Activated T-helper 2 cell treated with anti-CD3 and anti-CD28 coated beads, Interferon-gamma antibody, Interleukin-2, Interleukin-4, amounts not matched to agents 10 μg/mL and 5 μg/mL and 100 μg/mL, durations not matched to agents 14 hours and 24 hours and 36 hours (primary cell): ENCODE measurements at places on chromosomes 2 and 18.

GRCh38 chr2:26615336-26615859 lies 25.8 kb downstream of the CIB4 start:
- no peak overlapping the region for H3K4me3 ChIP-seq
- no peak overlapping the region for H3K27ac ChIP-seq
- no peaks in the 10 kb centered on the region for H3K36me3 ChIP-seq
- H3K27me3 ChIP-seq, result peaks cover 10% of the 10 kb centered on the region

GRCh38 chr2:210195101-210195852 lies 24.1 kb upstream of the KANSL1L start:
- no peaks in the 10 kb centered on the region for H3K36me3 ChIP-seq
- H3K27ac ChIP-seq, result no peak overlapping the region
- no peak overlapping the region for H3K4me3 ChIP-seq

GRCh38 chr2:48707466-48707865 lies 48.1 kb downstream of the LHCGR start:
- H3K27ac ChIP-seq, result no peak overlapping the region
- H3K27me3 ChIP-seq, result no peaks in the 10 kb centered on the region

DNA sequence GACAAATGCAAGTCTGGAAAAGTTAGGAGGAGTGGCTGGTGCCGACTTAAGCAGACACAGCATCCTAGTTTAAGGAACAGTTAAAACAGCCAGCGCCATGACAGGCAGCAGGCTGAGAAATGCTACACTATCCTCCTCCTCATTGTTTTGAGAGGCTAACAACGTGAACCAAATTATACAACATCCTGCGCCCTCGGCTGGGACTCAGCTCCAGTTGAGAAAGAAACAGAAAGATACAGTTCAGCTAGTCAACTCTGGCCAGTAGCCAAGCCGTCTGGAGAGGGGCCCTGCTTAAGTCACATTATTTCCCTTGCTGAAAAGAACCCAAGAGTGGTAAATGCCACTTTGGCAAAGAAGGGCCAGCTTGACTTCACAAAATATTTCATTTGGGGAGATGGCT lies 90.2 kb downstream of the BCL11A start:
- no peaks in the 10 kb centered on the region for H3K36me3 ChIP-seq
- no peak overlapping the region for H3K27ac ChIP-seq
- no peak overlapping the region for H3K4me3 ChIP-seq
- H3K4me1 ChIP-seq, result no peaks in the 10 kb centered on the region
- DNase-seq, result no peak

DNA sequence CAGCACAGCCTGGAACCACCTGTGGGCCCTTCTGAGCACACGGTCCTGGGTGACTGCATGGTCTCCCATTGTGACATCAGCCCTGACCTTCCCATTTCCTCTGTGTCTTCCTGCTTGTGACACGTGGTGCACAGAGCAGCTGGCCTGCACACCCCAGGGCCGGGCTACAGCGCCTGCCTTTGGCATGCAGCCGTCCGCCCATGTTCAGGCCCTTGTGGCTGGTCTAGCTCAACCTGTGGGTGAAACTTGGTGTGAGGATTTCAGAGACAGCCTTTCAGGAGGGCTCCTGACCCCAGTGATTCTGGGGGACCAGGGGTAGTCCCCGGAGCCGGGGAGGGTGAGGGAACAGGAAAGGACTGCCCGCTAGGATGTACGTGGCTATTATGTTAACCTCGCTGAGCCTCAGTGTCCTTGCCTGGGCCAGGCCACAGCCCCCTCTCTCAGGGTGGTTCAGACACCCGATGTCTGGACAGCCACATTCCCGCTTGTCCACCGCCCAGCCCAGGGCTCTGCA lies 284.8 kb upstream of the HS6ST1 start:
- H3K27ac ChIP-seq, result no peak overlapping the region
- H3K4me3 ChIP-seq, result no peak overlapping the region
- H3K27me3 ChIP-seq, result no peaks in the 10 kb centered on the region
- no peaks in the 10 kb centered on the region for H3K36me3 ChIP-seq
- DNase-seq, result no peak

GRCh38 chr18:65372904-65373303 lies 377.9 kb upstream of the CDH7 start:
- no peak for DNase-seq
- H3K36me3 ChIP-seq, result no peaks in the 10 kb centered on the region
- no peaks in the 10 kb centered on the region for H3K4me1 ChIP-seq
- H3K4me3 ChIP-seq, result no peak overlapping the region
- H3K27ac ChIP-seq, result no peak overlapping the region

DNA sequence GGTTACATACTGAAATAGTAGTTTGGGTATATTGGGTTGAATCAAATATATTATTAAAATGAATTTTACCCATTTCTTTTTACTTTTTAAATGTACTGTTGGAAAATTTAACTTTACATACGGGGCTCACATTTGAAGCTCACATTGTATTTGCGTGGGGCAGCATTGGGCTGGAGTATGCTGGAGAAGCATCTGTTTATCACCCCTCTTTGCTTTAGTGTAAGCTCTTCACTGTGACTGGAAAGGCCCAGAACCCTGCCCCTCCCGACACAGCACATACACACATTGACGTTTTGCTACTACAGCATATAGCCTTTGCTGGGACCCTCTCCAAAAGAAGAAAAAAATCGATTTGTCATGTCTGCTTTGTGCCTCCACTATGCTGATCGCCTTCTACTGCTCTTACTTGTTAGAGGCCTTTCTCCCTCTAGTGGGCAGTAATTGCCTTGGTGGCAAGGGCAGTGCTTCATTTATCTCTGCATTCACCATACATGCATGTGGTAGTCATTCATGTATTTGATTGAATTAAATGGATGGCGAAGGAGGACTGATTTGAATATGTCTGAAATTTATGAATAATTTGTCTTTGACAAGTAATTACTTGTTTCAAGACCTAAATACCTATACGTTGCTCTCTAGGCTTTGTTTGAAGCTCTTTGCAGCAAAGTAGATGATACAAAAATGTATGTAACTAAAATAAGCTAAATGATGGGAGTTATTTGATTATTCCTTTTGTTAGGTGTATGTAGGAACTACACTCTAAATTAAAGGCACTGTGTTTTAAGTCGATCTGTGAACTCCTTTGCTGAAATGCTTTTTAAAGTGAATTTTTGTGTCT lies 37.4 kb downstream of the VAPA start:
- H3K4me1 ChIP-seq, result peaks cover 4% of the 10 kb centered on the region
- H3K27ac ChIP-seq, result no peak overlapping the region
- H3K36me3 ChIP-seq, result peaks cover 71% of the 10 kb centered on the region
- H3K27me3 ChIP-seq, result no peaks in the 10 kb centered on the region
- no peak for DNase-seq
- no peak overlapping the region for H3K4me3 ChIP-seq

DNA sequence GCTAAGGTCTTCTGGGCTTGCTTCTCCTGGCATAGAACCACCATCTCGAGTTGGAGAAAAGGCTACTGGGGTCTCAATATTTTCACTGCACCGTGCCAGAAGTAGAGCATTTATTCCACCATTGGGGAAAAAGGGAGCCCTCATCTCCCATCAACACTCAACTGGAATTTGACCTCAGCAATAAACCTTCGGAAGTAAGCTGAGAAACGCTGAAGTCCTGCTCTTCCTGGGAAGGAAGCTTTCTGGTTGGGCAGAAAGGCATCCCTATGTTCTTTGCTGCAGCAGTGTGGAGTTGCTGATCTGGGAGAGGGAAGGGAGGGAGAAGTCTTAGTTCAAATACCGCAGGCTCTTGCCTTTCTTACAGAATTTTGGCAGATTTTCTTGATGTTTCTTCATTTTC lies 368.8 kb downstream of the NUP35 start:
- H3K36me3 ChIP-seq, result no peaks in the 10 kb centered on the region
- no peaks in the 10 kb centered on the region for H3K4me1 ChIP-seq
- no peaks in the 10 kb centered on the region for H3K27me3 ChIP-seq
- no peak overlapping the region for H3K27ac ChIP-seq

- no peak overlapping the region for H3K4me3 ChIP-seq
- H3K27me3 ChIP-seq, result no peaks in the 10 kb centered on the region
- DNase-seq, result no peak
- no peaks in the 10 kb centered on the region for H3K36me3 ChIP-seq
Measured at GRCh38 chr2:158783923-158784322, 11.2 kb upstream of the DAPL1 start.

GRCh38 chr18:61435064-61435652 lies 101.9 kb downstream of the CDH20 start:
- no peaks in the 10 kb centered on the region for H3K4me1 ChIP-seq
- H3K27ac ChIP-seq, result no peak overlapping the region
- no peak overlapping the region for H3K4me3 ChIP-seq
- no peaks in the 10 kb centered on the region for H3K27me3 ChIP-seq
- no peak for DNase-seq

DNA sequence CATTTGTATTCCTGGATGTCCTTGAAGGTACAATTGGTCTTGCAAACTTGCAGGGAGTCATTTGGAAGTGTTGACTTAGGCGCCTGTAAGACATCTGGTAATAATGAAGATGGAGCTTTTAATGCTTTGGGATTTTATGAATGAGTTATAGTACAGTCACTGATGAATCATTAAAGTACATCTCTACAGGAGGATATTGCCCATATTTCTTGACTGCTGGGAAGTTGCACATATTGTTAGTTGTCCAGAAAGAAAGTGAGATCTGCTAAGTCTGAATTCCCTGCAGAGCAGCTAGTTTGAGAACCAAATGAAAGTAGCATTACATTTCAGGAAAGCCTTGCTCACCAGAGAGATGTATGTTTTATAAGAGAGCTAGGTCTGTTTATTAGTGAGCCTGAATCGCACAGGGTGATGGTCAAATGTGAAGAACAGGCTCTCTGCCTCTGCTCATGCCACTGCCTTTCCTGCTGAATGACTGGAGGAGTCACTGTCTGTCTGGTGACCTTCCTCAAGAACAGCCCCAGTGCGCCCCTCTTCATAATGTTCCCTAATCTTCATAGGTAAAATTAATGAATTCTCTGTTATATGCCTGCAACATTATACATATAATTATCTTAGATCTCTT lies 138.9 kb upstream of the KLHL14 start:
- H3K4me1 ChIP-seq, result no peaks in the 10 kb centered on the region
- no peak overlapping the region for H3K27ac ChIP-seq
- DNase-seq, result no peak

- H3K27ac ChIP-seq, result peak overlapping the region; percentile 64
- no peak overlapping the region for H3K4me3 ChIP-seq
- no peaks in the 10 kb centered on the region for H3K27me3 ChIP-seq
- peaks cover 72% of the 10 kb centered on the region for H3K36me3 ChIP-seq
Measured at GRCh38 chr2:230735884-230736283, 23.2 kb downstream of the CAB39 start.

- H3K4me3 ChIP-seq, result peak overlapping the region; percentile 84
- H3K4me1 ChIP-seq, result peaks cover 23% of the 10 kb centered on the region
- no peaks in the 10 kb centered on the region for H3K36me3 ChIP-seq
- H3K27me3 ChIP-seq, result peaks cover 73% of the 10 kb centered on the region
- DNase-seq, result peak; percentile 11
Measured at GRCh38 chr2:221571025-221571550, 1.0 kb downstream of the EPHA4 start.
